Frontal cortex (tissue), 4 donors: ENCODE measurements at places on chromosomes 11 and 22. TPM values are rescaled to one million over a fixed set of nuclear protein-coding genes. Genes with fewer than 3 reads are reported as not detected.

TNNT3 gene
- not detected for total RNA-seq

VSIG2 gene
- not detected for total RNA-seq

POU2AF1 gene
- not detected for total RNA-seq

LDHAL6A gene
- 0.82 TPM for total RNA-seq

CCDC82 gene
- 50.5 TPM for total RNA-seq

SYT7 gene
- 14.7 TPM for total RNA-seq

CEP164 gene
- total RNA-seq: 15.1 TPM

RIBC2 gene
- 0.41 TPM for total RNA-seq

APOL3 gene
- 1.6 TPM for total RNA-seq

APOL4 gene
- 7.7 TPM for total RNA-seq

RIMBP3C gene
- 0.82 TPM for total RNA-seq

USP47 gene
- 149 TPM for total RNA-seq

SNX32 gene
- total RNA-seq: 6.1 TPM

UQCC3 gene
- total RNA-seq: 5.7 TPM

OR8D4 gene
- not detected for total RNA-seq

NLRP10 gene
- not detected for total RNA-seq

PNPLA5 gene
- total RNA-seq: under 0.01 TPM

P4HA3 gene
- 0.41 TPM for total RNA-seq

ZNF280B gene
- total RNA-seq: 4.1 TPM

SLC22A9 gene
- total RNA-seq: not detected

CECR2 gene
- 2.9 TPM for total RNA-seq

HBB gene
- 552 TPM for total RNA-seq

GRIA4 gene
- total RNA-seq: 63.2 TPM

MFRP gene
- not detected for total RNA-seq

INS gene
- total RNA-seq: not detected

OR6T1 gene
- not detected for total RNA-seq

MICAL2 gene
- 14.3 TPM for total RNA-seq

C11orf91 gene
- not detected for total RNA-seq

LAYN gene
- 4.1 TPM for total RNA-seq

CALCA gene
- total RNA-seq: not detected

GGTLC2 gene
- not detected for total RNA-seq

CD3E gene
- not detected for total RNA-seq

UBQLN3 gene
- total RNA-seq: under 0.01 TPM

DDX25 gene
- total RNA-seq: 18.8 TPM

OPCML gene
- total RNA-seq: 26.9 TPM

CTR9 gene
- 39.9 TPM for total RNA-seq

PIH1D2 gene
- total RNA-seq: 2.9 TPM

PDGFD gene
- 7.3 TPM for total RNA-seq

MCM5 gene
- 9.4 TPM for total RNA-seq

WNT7B gene
- total RNA-seq: 1.2 TPM

SPON1 gene
- total RNA-seq: 33.4 TPM

CRYBB1 gene
- total RNA-seq: 2.0 TPM

VEGFB gene
- total RNA-seq: 17.9 TPM

CD3D gene
- total RNA-seq: not detected

OR5A1 gene
- total RNA-seq: not detected

CARD18 gene
- not detected for total RNA-seq

PARVA gene
- total RNA-seq: 3.3 TPM

SLC17A6 gene
- 11.8 TPM for total RNA-seq

RNF215 gene
- total RNA-seq: 22.4 TPM

BRSK2 gene
- 35.9 TPM for total RNA-seq

MUC6 gene
- not detected for total RNA-seq

RASL10A gene
- 2.0 TPM for total RNA-seq

KCNE3 gene
- 1.2 TPM for total RNA-seq
